ENCODE measurements at places on chromosomes 12 and 14.

GRCh38 chr14:35384455-35385041, 20.0 kb downstream of the NFKBIA start:
- no peak for DNase-seq

DNA sequence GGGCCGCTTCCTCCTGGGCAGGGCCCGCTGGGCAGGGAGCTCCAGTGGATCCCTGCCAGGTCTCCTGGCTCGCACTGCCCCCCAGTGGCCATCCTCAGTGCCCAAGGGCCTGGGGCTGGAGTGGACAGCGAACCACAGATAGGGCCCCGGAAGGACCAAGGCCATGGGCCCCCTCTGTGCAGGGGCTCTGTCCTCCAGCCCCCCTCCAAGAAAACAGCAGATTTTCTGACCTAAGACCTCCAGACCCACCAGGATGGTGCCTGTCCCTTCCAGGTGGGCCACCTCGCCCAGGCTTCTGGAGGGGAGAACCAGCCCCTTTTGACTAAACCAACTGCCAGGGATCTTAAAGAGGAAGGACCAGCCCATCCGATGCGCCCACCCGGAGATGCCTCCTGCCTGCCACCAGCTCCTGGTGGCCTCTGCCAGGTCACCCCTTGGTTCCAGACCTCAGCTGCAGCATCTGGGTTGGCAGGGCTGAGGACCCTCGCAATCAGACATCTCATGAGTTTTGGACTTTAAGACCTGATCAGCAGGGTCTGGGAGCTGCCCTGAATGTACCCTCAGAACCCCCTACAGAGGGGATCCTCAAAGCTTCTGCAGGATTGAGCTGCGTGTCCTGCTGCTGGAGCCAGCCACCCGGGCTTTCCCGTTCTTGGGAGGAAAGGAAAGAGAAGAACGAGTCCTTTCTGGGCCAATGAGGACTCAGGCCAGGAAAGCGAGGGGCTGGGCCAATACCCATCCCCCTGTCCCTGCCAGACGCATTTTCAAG, 325.8 kb upstream of the DIO3 start:
- no peak for DNase-seq

DNA sequence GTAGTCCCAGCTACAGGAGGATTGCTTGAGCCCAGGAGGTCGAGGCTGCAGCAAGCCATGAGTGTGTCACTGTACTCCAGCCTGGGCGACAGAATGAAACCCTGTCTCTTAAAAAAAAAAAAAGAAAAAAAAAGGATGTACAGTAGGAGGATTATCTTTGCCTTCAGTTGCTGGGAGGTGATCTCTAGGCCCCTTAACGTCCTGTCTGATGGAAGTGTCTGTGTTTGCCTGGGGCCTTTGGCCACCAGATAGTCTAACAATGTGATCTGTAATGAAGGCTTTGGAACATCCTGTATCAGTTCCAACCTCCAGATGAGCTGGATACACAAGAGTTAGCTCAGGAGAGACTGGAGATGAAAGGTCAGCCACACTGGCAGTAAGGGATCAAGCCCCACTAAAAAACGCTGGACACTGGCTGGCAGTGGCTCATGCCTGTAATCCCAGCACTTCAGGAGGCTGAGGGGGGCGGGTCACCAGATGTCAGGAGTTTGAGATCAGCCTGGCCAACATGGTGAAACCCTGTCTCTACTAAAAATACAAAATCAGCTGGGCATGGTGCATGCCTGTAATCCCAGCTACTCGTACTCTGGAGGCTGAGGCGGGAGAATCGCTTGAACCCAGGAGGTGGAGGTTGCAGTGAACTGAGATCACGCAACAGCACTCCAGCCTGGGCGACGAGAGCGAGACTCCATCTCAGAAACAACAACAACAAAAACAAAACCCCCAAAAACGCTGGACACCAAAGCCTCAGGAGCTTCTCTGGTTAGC, 19.0 kb upstream of the HNF1A start:
- DNase-seq: no peak

GRCh38 chr14:74840603-74841030, 35.3 kb downstream of the PROX2 start:
- DNase-seq: peak; percentile 68

GRCh38 chr12:32533971-32534590, 134.7 kb downstream of the FGD4 start:
- DNase-seq: no peak

- DNase-seq: no peak
Observed at GRCh38 chr12:75592086-75592485, 80.7 kb upstream of the KRR1 start.

DNA sequence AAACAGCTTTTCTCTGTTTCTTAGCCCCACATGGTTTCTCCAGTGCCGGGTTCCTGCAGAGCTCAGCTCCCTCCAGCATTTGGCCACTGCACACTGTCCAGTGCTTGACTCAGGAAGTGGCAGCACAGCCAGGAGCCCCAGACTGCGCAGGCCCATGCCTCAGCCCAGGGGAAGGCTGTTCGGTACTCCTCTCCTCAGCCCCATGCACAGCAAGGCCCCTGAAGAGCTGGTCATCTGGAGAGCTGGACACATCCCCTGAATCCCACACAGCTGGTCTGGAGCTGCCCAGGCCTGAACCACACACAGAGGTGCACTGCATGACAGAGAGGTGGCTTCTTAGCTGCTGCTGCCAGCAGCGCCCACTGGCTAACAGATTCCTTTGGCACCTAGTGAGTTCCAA, 48.3 kb downstream of the STAB2 start:
- DNase-seq: no peak

GRCh38 chr12:71578694-71579258, 84.9 kb downstream of the ZFC3H1 start:
- DNase-seq: no peak

DNA sequence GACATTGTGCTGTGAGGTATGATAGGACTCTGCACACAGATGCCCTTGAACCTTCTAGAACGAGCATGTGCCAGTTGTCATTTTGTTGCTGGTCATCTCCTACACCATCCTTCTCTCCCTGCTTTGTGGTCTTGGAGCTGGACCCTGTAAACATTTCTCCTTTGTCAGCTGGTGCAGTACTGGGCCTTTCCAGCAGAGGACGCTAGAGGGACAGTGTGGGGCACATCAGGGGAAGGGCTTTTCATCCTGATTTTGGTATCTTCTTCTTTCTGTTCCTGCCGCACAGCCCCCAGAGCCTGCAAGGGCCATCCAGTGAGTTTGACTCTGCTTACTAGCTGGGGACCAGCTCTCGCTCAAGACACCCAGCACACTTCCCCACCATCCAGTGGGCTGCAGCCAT, 484.6 kb downstream of the AACS start:
- no peak for DNase-seq

DNA sequence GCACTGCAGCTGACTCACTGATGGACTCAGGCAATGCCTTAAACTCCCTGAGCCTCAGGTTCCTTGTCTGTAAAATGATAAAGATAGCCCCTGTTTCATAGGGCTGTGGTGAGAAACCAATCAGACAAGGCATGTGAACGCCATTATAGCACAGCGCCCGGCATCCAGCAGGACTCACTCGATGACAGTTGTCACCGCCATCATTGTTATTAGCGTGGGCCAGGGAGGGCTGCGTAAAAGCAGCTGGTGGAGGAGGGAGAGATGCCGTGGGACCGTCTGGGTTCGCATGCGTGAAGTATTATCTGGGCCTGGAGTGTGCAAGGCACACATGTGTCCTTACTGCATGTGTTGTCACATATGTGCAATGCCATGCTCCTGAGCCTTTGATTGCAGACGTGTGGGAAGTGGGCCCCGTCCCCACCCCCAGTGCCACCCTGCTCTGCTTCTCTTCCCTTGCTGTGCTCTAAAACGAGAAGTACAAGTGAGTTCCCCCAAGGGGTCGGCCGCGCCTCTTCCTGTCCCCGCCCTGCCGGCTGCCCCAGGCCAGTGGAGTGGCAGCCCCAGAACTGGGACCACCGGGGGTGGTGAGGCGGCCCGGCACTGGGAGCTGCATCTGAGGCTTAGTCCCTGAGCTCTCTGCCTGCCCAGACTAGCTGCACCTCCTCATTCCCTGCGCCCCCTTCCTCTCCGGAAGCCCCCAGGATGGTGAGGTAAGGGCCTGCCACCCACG, at the start of gene PTPN6:
PTPN6 (plus strand) TSS at position 546 of the 730 bp plus-strand sequence; CDS start at position 703, 157 bp downstream.
- DNase-seq: no peak

GRCh38 chr12:57243521-57244311, 7.3 kb downstream of the STAC3 start:
- DNase-seq: no peak

DNA sequence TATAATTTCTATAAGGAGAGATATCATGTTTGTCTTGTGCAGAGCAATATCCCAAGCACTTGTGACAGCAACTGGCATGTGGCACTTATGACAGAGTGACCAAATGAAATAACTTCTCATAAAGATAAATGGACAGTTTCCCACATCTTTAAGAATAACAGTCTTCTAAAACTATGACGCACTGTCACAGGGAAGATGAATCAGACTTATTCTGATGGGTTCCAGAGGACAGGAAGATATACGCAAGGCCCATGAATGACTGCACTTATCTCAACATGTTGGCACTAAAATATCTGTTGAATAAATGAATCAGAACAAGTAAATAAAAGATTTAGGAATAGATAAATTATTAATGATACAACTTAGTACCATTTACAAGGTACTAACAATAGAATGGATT, 465.8 kb upstream of the SYT1 start:
- no peak for DNase-seq

GRCh38 chr14:59863806-59864525, 6.6 kb downstream of the RTN1 start:
- no peak for DNase-seq
